Kidney (tissue), 22 donors: ENCODE measurements at places on chromosomes 5 and 9.
A peak's percentile ranks its signal among the peaks of the same experiment; 100 is the strongest.

DNA sequence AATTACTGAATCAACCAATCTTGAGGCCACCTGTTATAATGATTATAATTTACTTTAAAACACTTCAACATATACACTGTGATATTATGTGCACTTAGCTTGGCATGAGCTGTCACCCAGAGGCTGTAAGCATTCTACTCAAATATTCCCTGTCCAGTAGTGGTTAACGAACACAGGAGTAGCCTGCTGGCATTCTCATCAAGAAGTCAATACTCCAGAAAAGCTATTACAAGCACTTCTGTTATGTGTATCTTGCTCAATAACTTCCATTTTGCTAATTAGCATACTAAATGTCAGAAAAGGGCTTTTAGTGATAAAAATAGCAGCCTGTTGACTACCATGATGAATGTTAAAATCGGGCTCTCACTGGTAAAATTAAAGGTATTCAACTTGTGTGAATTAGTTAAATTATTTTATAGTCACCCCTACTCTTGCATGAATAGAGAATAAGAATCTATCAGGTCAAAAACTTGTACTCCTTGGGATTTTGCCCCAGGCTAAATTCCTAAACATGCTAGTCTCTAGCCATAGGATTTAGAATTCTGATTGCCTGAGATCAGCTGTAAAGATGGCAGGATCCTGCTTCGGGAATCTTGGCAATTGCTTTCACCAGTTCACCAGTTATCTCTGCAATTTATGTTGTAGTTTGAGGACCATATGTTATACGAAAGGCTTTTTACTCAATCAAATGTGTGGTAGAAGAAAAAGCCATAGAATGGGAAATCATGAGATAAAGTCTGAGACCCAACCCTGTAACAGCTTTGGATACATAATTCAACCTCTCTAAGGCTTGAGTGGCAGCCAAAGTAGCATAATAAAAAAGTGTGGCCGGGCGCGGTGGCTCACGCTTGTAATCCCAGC, 43.4 kb upstream of the PAM start:
- no peak for DNase-seq

DNA sequence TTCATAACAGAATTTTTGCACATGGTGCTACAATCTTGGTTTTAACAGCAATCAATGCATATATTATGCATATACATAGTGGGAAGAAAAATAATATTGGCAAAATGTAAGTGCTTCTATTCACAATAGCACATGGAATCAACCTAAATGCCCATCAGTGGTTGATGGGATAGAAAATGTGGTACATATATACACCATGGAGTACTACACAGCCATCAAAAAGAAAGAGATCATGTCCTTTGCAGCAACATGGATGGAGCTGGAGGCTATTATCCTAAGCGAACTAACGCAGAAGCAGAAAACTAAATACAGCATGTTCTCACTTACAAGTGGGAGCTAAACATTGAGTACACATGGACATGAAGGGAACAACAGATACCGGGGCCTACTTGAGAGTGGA, 37.2 kb upstream of the TLX3 start:
- DNase-seq = no peak

- no peak for DNase-seq
These were observed 19.8 kb downstream of the RGMB start for GRCh38 chr5:98793223-98793622.

DNA sequence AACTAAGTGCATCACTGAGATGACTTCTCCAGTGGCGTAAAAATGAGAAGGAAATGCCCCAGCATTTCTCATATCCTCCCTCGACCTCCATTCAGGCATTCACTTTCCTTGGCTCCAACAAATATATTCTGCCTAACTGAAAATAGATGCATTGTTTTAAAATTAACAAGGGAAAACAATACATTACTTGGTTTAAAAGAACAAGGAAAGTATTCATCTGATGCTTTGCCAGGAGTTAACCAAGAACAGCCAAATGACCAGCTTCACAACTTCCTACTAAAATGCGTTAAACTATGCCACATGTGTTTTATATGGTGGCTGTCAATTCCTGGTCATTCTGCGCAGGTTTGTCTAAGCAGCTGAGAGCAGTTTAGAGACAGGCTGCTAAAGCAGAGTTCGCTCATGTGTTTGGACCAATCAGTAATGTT, 121.4 kb downstream of the GNAQ start:
- DNase-seq = no peak

GRCh38 chr5:1732945-1733344, 66.7 kb downstream of the MRPL36 start:
- DNase-seq = no peak

DNA sequence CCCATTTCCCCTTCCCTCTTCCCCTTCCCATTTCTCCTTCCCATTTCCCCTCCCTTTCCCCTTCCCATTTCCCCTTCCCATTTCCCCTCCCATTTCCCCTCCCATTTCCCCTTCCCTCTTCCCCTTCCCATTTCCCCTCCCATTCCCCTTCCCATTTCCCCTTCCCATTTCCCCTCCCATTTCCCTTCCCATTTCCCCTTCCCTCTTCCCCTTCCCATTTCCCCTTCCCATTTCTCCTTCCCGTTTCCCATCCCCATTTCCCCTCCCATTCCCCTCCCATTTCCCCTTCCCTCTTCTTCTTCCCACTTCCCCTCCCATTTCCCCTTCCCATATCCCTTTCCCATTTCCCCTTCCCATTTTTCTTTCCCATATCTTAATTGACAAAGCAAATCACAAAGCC, 109.0 kb downstream of the OLFM1 start:
- no peak for DNase-seq

- DNase-seq = no peak
These were observed 732.7 kb downstream of the SEMA5A start for GRCh38 chr5:8813180-8813579.

DNA sequence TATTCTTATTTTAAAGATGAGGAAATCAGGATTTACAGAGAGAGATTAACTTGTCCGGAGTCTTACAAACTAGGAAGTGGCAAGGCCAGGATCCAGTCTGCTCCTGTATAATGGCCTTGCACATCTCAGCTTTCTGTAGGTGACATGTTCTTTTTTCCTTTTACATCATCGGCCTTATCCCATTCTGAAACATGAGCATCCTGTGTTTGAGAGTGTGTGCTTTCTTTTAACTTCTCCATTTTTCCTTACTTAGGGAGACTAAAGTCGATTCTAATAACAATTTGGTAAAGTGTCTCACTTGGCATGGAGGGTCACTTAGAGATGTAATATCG, 214.6 kb downstream of the CD180 start:
- no peak for DNase-seq

DNA sequence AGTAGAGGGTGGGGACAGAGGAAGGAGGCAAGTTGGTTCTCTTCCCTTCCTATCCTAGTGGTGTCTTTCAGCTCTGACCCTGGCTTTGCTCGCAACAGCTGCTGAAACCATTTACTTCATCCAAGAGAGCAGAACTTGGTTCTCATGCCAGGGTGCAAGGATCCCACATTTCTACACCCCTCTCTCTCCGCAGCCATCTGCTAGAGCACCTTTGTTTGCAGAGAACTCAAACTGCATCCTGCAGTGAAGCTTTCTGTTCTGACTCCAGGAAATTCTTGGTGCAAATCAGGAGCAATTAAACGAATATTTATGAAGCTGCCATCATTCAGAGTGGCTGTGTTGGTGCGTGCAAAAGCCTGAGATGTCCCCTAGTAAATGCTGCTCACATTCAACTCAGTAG, 31.9 kb downstream of the NEUROG1 start:
- no peak for DNase-seq

DNA sequence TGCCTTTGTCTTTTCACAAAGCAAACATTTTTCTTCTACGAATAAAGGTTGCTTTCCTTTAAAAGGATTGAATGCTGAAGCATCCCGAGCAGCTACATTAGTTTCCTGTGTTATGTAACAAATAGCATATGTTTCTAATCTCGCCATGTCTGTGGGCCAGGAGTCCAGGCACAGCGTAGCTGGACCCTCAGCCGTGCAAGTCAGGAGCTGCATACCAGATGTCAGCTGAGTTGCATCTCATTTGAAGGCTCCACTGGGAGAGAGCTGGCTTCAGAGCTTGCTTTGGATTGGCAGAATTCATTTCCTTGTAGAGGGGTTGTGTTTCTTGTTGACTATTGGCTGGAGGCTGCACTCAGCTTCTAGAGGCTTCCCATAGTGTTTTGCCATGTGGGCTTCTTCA, 16.0 kb upstream of the GOLPH3 start:
- DNase-seq = peak; percentile 45

GRCh38 chr9:123131993-123132392, 98.5 kb downstream of the GPR21 start:
- DNase-seq = no peak

DNA sequence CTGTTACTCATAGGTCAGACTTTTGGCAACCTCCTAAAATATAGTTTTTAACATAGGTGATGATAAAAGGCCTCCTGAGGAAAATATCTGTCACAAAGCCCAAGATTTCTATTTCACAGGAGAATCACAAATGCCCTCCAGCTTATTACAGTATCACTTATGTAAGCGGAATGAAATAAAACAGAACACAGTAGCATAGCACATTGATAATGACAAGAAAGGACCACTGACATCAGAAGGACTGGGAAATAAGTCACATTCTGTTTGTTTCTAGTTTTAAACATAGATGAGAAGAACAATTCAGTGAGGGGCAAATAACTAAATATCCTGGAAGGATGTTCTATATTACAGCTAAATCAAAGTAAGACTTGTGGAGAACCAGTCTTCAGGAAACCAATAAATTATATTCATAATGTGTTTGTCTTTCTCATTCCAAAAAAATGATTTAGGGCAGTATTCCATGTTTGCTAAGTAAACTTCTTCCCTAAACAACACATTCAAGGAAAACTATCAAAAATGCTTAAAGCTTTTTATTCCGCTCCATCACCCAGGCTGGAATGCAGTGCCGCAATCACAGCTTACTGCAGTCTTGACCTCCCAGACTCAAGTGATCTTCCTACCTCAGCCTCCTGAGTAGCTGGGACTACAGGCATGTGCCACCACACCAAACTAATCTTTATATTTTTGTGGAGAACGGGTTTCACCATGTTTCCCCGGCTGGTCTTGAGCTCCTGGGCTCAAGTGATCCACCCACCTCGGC, 20.8 kb upstream of the CTNNAL1 start:
- no peak for DNase-seq

DNA sequence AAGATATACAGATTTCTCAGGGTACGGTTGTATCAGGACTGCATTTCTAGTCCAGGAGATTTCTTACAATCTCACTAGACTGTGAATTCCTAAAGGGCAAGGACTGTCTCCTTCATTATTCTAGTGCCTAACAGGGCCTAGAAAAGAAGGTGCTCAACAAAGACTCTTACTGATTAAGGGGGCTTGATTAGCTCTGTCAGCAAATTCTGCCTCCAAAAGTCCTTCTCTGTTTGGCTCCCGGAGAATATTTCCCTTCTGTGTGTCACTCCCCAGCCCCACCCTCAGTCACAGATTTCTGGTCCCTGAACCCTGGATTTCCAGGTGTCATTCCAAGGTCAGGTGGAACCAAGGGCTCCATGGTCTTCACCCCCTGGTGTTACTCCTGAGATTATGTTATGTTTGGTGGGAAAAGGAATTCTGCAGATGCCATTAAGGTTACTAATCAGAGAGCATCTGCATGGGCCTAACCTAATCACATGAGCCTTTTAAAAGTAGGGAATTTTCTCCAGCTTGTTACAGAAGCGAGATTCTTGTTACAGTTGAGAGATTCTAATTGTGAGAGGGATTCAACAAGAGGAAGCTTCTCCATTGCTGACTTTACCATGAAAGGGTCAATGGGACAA, 167.7 kb upstream of the LHFPL2 start:
- no peak for DNase-seq

DNA sequence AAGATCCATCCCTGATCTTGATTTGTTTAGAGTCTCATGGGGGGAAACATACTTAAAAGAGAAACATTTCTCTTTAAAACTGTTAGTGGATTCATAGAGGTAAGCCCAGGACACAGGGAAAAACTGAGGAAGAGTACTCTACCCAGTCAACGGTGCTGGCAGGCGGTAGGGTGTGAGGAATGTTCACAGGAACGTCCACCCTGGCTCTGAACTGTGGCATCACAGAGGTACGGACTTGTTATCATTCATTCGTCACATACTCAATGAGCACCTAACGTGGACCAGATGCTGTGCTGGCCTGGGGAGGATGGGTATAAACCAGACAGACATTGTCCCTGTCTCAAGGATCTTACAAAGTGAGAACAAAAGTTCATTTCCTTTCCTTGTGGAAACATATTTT, 18.8 kb upstream of the PPARGC1B start:
- DNase-seq = no peak

GRCh38 chr9:91102269-91102668, 259.4 kb downstream of the AUH start:
- no peak for DNase-seq

- DNase-seq = no peak
These were observed 26.7 kb downstream of the F2R start for GRCh38 chr5:76742583-76742982.

GRCh38 chr9:114283551-114284111, 39.3 kb upstream of the ORM1 start:
- no peak for DNase-seq

DNA sequence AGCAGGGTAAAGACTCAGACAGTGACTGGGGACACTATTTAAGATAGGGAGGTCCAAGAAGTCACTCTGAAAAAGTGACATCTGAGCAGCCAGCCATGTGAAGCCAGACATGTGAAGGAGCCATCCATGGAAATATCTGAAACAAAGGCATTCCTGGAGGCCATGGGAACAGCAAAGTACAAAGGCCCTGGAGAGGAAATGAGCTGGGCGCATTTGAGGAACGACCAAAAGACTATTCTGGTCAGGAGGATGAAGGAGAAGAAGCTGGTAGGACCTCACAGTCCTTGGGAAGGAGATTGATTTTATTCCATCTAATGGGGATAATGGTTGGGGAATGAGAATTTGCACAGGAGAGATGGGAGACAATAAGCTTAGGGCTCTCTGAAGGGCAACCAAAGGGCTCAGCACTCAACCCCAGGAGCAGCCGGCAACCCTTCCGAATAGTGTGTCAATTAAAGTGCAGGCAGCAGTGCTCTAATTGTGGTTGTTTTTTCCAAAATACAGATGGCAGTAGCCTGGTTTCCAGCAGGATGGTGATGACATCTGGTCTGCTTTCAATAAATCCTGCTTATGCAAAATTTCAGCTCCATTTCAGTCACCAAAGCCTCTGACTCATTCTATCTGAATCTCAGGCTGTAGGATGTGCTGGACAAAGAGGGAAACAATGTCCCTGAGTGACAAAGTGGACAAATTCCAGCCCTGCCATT, 26.7 kb downstream of the FOXI1 start:
- no peak for DNase-seq

DNA sequence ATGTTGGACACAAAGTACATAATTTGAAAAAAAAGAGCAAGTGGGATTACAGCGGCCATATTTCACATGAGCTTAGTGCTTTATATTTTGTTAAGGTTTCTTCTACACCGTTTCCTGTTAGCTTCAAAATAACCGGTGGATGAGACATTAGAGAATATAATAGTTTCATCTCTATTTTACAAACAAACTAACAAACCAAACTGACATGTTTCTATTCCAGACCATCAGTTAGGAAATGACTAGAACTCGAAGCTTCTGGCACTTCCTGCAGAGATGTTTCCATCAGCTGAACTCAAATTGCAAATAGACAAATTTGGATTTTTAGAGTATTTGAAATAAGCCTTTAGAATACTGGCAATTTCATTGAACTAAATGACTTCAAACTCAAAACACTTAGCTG, 86.5 kb downstream of the MTRR start:
- no peak for DNase-seq
